Foreskin keratinocyte (primary cell): ENCODE measurements at places on chromosomes 1 and 21.

DNA sequence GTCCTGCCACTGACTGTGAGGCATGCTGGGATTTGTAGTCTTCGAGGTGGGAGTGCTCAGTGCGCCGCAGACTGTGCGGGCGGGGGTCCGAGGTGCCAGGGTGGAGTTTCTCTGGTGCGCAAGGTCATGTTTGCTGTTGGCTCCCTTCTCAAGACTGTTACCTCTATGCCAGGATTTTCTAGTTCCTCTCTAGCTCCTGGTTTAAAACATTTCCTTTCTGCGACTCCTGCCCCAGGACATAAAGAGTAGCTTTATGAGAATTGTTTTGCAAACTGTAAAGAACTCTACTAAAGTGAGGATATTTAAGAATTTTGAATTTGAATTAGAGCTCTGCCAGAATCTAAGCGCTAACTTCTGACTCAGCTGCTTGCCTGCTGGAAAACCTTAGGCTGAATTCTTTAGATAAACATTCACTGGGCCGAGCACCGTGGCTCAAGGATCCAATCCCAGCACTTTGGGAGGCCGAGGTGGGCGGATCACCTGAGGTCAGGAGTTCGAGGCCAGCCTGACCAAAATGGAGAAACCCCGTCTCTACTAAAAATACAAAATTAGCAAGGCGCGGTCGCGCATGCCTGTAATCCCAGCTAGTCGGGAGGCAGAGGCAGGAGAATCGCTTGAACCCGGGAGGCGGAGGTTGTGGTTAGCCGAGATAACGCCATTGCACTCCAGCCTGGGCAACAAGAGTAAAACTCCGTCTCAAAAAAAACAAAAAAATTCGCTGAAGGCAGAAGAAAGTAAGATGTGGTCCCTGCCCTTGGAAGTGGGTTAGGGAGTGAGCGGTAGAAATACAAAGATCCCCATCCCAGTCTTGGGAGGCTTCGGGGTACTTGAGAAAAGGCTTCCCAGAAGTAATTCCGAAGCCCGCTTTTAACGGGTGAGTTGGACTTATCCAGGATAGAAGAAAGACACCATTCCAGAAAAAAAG, 992 bp upstream of the USP48 start:
- no peak for DNase-seq

- peak; percentile 32 for DNase-seq
Measured at GRCh38 chr1:167666416-167666815, 36.4 kb downstream of the RCSD1 start.

DNA sequence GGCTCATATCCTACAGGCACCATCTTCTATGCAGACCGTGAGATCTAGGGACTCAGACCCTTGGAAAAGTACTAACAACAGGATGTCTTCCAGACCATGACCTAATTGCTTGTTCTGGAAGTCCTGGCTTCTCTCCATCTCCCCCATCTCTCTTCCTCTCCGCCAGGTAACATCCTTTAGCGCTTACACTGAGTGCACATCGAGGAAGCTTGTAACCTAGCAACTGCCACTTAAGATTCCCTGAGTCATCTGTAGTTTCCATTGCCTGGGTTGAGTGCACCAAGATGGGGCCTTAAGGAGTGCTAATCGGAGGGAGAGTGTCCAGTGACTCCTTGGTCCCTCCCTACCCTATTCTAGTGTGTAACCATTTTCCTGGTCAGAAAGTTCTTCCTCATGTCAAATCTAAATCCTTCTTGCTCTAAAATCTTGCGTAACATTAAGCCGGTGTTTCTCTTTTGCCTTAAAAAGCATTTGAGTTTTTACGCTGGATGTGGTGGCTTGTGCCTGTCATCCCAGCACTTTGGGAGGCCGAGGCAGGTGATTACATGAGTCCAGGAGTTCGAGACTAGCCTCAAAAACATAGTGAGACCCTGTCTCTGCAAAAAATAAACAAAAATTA, 9.7 kb downstream of the KLHDC8A start:
- DNase-seq, result peak; percentile 26

- no peak for DNase-seq
Measured at GRCh38 chr1:67166196-67166595, at the start of gene IL23R. TSS of gene IL23R (plus strand) at chr1:67166454. CDS start at chr1:67168121, 1,667 bp downstream.

- no peak for DNase-seq
Measured at GRCh38 chr21:33394260-33394659, 9.0 kb upstream of the IFNGR2 start.

- no peak for DNase-seq
Measured at GRCh38 chr1:167128261-167129227, 34.7 kb downstream of the STYXL2 start.

GRCh38 chr1:146036965-146037646, 15.6 kb upstream of the HJV start:
- DNase-seq, result peak; percentile 60

- DNase-seq, result no peak
Measured at GRCh38 chr1:156505679-156506298, 5.2 kb upstream of the MEF2D start.

- no peak for DNase-seq
Measured at GRCh38 chr1:200487650-200488049, 77.8 kb upstream of the ZNF281 start.
